Kidney tubule cell (primary cell): ENCODE measurements at places on chromosomes 2 and 18.

DNA sequence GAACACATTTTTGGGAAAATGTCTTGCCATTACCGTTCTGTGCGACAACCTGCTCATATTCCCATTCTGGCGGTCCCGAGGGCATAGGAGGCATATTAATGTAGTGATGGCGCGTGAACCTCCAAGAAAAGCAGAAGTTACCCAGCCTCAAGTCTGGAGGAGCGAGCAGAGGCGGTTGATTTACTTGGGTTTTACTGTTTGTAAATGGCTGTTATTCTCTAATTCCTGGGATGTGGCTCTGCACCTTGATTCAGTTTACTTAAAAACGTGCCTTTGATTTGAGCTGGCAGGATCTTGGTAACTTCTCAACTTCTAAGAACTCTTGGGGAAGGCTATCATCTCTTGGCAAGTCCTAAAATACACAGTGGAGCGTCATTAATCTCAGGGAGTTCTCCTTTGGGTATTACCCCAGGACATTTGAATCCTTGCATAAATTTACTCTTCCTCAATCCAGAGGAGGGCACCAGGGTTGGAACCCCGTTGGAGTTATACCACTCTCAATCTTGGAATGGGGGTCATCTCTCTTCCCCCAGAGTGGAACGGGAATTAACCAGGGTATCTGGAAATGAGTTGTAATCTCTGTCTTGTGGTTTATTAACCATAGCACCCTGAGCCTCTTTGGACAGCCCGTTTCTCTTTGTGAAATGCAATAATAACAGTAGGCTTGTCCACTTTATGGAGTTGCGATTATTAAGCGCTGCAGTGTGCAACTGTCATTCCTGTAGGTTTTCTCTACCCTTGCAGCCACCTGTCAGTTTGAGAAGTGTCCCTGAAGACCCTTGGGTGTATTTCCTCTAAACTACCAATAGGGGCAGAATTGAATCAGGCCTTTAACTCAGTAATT lies 2.1 kb downstream of the HK2 start:
- peak; percentile 65 for DNase-seq

DNA sequence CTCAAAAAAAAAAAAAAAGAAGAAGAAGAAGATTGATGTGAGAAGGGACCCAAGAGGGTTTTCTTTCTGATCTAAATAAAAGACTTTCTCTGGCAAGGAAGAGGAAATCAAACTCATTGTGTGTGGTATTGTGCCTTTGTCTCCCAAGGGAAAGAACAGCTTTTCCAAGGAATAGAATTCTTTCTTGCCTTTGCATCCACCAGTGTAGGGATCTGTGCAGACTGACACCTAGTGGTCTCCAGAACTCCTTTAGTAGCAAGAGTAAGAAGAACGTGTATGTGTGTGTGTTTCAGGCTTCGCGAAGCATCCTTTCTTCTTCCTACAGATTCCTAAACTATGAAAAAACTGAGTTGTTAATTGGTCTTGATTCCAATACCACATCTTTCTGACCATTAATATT lies 33.5 kb upstream of the CRIM1 start:
- peak; percentile 52 for DNase-seq

GRCh38 chr2:113160962-113161361 lies 12.8 kb upstream of the PSD4 start:
- DNase-seq, result no peak

- peak; percentile 10 for DNase-seq
Observed at GRCh38 chr2:19312949-19313348, 45.5 kb downstream of the OSR1 start.

DNA sequence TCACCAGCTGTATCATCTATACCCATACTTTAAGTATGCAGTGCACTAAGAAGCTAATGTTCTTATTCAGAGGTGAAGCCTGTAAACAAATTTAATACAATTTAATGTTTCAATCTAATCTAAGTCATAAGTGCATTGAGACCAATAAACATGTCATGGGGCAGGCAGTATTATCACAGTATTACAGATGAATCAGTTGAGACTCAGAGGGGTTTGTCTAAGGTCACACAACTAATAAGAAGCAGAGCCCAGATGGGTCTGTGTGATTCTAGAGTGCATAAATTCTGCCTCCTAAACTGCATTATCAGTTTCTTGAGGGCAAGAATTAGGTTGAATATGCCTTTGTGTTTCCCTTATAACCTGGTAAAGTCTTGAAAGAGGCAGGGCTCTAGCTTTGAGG lies 140.9 kb upstream of the RNF152 start:
- DNase-seq, result no peak

DNA sequence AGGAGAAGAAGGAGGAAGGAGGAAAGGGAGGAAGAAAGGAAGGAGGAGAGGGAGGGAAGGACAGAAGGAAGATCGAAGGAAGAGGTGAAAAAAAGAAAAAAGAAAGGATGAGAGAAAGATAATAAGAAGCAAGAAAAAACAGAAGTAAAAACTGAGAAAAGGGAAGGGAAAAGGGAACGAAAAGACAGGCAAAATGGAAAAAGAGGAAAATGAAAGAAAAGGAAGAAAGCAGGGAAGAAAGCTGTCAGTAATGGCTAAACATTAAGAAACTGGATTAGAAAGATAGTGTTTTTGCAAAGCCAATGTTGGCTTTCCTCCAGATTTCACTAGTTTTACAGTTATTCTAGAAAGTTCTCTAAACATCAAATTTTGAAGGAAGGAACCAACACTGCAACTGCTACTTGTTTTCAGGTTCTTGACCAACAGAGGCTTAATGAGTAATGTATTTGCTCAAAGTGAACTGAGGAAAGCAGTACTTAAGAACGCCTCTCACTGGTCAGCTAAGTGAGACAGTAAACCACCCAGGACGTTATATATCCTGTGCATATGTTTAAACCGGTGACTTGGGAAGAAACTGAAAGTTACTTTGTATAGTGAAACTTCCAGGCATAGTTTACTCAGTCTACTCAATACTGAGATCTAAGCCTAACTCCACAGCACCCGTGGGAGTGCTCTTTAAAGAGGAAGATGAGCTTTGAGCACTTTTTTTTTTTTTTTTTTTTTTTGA lies 286.2 kb upstream of the TRIB2 start:
- peak; percentile 61 for DNase-seq

GRCh38 chr2:196099916-196100315 lies 31.3 kb upstream of the DNAH7 start:
- no peak for DNase-seq

GRCh38 chr2:206558492-206558891 lies 83.8 kb upstream of the FAM237A start:
- DNase-seq, result no peak

DNA sequence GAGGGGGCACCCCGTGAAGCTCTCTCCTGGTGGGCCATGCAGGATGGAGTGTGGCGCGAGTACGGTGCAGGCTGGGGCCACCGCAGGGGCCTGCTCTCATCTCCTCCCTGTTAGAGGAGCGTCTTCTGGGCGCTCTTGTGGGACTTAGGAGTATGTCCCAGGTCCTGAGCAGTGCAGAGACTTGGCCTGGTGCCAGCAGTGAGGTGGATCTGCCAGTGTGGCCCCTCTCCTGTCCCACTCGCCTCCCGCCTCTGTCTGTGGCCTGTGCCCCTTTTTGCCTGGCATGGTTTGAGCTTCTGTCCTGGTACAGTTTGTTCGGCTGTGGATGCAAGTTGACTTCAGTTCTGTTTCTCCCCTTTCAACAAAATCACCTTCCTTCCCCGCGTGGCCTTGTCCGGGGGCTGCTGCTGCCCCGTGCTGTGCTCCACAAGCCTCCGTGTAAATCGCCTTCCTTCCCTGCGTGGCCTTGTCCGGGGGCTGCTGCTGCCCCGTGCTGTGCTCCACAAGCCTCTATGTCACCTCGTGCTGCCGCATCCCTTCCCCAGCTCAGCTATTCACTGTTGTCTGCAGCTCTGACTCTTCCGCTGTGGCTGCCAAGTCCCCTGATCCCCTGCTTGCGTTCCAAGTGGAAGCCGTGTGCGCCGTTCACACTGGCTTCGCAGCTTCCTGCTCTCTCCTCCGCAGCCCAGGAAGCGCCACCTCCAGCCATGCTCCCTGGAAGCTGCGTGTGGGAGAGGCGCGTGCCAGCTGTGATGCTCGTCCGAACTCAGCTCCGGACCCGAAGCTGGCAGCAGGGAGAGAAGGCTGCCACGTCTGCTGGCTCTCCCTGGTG lies 13.7 kb downstream of the LDLRAD4 start:
- DNase-seq, result no peak

- no peak for DNase-seq
Observed at GRCh38 chr2:43169987-43170386, 56.4 kb downstream of the ZFP36L2 start.

DNA sequence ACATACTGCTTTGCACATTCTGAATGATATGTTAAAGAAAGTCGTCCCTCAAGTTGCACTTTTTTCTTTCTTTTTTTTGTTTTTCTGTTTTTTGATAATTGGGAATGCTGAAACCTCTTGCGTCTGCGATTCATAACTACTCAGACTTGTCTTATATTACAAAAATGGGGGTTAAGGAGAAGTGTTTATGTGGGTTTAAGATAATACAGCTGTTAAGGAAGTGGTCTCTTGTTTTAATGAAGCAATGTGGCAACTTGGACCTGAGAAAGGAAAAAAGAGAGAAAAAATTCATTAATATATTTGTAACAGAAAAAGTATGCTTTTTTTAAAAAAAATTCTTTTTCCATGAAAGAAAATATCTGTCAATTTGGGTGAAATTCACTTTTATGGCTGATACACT lies 268.5 kb upstream of the CCDC68 start:
- DNase-seq, result no peak

- no peak for DNase-seq
Observed at GRCh38 chr2:37984589-37984988, 59.5 kb downstream of the RMDN2 start.

DNA sequence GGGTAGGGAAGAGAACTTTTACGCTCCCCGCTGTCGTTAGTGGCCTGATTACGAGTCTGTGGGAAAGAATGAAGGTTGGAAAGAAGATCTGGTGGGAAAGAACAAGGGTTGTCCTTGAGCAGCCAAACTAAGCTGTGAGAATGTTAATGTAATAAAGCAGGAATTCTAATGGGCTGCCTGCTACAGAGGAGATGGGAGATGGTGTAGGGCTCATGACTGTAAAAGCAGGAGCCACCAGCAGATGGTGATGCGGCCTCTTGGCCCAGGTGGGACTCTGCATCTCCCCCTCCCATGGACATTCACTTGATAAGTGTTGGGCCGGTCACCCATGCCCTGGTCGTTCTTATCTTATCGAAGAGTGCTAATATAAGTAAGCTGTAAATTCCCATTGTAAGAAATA lies 150.0 kb downstream of the NEDD4L start:
- DNase-seq, result no peak

- no peak for DNase-seq
Observed at GRCh38 chr2:237218756-237219155, 133.1 kb downstream of the COPS8 start.

DNA sequence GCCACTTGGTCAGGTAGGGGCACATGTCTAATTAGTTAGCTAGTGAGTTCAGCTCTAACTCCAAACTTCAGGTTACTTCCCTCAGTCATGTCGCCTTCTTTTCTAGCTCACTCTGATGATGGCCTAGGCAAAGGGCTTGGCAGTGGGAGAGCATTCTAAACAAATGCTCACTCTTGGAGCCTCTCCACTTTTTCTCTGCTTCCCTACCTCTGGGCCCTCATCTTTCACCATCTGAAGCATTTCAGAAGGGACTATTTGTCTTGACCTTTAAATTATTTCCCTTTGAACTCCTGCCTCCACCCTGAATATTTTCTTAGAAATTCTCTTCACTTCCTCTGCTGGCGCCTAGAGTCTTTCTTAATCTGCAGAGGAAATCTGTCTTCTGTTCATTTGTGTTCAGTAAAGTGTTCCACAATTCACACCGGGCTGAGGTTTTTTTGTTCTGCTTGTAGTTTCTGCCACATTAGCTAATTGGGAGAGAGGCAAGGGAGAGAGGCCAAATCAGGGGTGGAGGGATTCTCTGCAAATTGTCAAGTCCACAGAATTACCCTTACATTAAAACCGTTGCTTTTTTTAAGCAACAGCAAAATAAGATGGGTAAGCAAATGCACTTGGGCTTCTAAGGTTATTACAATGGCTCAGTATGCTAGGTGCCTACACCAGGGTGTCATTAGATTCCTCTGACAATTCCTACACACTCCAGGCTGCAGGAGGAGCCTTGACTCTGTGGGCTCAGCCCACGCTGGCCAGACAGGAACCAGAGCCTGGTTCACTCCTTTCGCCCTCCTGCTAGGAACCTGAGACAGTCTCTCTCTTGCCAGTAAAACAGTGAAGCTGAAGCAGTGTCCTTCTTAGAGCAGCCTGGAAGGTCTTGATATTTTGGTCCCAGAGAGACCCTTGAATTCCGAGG lies 5.5 kb downstream of the MSGN1 start:
- DNase-seq, result no peak

DNA sequence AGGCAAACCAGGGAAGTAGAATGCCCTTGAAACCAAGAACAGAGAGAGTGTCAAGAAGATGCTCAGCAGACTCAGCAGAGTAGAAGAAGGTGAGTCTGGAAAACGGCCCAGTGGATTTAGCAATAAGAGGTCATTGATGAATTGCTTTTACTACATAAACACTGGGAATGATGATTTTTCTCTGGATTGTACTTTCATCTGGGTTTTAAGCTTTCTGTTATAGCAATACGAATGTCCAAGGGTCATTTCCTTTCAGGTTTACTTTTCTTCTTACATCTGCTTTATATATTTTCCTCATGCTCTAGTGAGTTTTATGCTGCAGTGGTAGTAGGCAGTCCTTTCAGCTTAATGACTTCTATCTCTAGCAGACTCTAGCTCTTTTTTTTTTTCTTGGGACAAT lies 16.9 kb downstream of the EML6 start:
- no peak for DNase-seq

DNA sequence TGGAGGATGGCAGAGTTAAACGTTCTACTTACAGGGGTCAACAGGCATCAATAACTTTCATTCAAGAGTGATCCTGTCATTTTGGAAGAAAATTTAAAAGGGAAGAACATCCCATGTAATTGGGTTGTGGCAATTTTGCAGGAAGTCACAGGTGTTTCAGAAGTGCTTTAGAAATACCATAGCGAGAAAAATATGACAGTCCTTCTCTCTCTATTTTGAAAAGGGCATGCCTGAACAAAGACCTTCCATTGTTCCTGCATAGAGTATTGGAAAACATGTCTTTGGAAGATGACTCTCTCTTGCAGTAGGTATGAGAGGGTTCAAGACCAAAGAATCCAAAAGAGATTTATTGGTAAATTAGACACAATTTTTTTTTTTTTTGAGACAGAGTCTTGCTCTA lies 81.8 kb upstream of the SERTAD2 start:
- no peak for DNase-seq

DNA sequence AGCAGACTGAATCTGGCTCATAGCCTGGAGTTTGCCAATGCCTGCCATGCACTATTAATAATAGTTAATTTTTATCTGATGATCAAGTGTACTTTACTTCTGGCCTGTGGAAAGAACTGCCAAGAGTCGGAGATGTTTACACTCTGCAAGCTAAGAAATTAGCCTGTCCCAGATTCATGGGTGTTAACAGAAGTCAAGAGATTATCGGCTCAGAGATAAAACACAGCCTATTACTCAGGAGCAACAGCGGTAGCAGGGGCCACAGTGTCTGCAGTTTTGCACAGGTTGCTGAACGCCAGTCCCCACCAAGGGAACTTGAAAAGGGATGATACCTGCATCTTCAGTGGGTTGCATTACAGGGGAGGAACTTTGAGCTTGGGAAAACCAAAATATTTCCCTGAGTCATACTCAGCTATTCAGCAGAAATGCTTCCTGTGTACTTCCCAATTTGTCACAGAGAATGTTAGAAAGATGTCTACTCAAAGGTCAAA lies 4.3 kb upstream of the ADI1 start:
- DNase-seq, result peak; percentile 44

GRCh38 chr2:176427549-176427948 lies 158.3 kb downstream of the MTX2 start:
- no peak for DNase-seq

- DNase-seq, result no peak
Observed at GRCh38 chr2:215540658-215541057, 104.8 kb upstream of the FN1 start.

- no peak for DNase-seq
Observed at GRCh38 chr18:24319757-24320156, 77.9 kb downstream of the OSBPL1A start.
